NCI-H2081 (cell line): ENCODE measurements at places on chromosomes 6 and 20.
A peak's percentile ranks its signal among the peaks of the same experiment; 100 is the strongest.

DNA sequence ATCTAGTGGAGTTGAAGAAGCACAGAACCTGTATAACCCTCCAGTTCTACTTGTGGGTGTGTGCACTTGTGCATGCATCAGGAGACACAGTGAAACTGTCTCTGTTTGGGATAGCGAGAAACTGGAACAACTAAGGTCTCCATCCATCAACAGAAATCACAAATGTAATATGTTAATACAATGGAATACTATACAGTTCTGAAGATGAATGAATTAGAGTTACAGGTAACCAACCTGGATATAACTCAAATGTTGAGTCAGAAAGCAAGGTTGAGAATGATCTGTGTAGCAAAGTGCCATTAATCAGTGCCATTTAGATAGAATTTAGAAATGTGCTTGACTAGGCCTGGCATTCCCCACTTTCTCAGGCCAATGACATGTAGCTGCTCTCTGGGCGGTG lies 4.6 kb upstream of the NSFL1C start:
- no peak for DNase-seq

- no peak for DNase-seq
Measured at GRCh38 chr6:80209430-80209829, 103.0 kb downstream of the BCKDHB start.

- no peak for DNase-seq
Measured at GRCh38 chr6:30776390-30777154, 32.2 kb upstream of the IER3 start.

- no peak for DNase-seq
Measured at GRCh38 chr6:130610303-130610702, 216.9 kb upstream of the SMLR1 start.

GRCh38 chr6:17200395-17200794 lies 80.8 kb upstream of the RBM24 start:
- no peak for DNase-seq

DNA sequence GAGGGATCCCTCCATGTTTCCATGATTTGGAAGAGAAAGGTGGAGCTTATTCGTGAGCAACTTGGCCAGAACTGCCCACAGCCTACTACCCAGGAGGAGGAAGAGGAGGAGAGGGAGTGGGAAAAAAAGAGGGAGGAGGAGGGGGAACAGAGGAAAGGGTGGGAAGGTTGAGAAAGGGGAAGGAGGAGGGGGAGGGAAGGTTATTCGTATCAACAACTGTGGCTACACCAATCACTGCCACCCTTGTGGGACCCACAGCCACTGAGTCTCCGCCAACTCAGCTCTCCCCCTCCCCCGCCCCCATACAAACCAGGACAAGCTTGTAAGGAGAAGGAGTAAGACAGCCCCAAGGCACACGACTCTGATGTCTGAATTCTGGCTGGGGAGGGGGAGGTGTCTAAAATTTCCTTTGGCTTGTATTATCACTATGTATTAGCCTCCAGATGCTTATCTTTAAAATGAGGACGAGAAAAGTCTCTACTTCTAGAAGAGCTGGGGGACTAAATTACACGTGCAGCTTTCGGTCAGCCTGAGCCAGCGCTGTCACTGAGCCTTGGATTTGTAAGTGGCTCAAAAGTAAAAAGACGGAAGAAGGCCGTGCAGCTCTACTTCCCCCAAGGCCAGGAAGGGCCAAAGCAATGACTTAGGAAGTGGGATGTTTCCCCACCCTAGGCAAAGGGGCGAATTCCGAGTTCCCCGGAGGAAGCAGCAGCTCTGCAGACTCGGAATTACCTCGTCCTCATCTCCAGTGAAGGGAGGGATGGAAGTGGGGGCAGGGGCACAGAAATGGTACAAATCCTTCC lies 1.0 kb downstream of the FKBP1A start:
- no peak for DNase-seq

GRCh38 chr6:162184465-162184864 lies 543.1 kb downstream of the PRKN start:
- DNase-seq = no peak

- peak; percentile 7 for DNase-seq
Measured at GRCh38 chr6:164502833-164503232, 806.6 kb downstream of the C6orf118 start.

DNA sequence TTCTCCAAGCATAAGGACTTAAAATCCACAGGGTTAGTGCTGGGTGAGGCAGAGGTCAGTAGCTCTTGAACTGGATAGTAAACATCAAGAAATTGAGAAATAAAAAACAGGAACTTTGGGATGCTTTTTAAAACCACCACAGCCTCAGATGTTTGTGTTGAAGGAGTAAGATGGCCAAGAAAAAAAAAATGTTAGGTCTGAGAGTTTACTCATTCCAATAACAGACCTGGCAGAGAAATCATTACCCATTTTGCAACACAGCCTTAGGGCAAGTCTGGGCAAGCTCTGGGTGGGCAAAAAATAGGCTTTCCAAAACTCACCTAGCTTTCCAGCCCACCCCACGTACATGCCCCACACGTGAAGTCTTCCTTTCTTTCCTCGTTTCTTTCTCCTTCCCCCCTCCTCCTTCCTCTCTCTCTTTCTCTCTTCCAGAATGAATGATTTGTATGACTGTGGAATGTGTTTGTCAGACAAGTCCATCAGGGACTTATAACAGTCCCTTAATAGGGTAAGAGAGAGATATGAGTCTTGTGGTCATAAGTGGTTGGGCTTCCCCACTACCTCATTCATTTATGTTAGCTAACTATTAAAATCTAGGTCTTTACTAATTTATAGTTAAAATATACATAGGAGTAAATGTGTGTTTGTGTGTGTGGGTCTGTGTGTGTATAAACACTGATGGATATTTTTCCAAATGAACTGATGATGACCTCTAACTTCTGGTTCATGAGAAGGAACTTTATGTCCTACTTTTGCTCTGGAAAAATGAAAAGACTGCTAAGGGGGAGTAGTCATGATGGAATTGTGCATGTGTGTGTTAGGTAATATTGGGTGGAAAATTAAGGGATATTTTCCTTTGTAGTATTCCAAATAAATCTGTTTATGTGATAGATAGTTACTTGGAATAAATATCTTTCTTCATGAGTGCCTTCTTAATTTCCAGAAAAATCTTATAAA lies 18.0 kb upstream of the DSE start:
- no peak for DNase-seq

- DNase-seq = no peak
Measured at GRCh38 chr6:139330826-139331500, 39.2 kb upstream of the TXLNB start.

GRCh38 chr6:87922947-87923330 lies 124.7 kb upstream of the SPACA1 start:
- DNase-seq = no peak

- no peak for DNase-seq
Measured at GRCh38 chr6:158807515-158808441, 11.4 kb downstream of the EZR start.

- no peak for DNase-seq
Measured at GRCh38 chr6:150969901-150970300, 104.4 kb downstream of the MTHFD1L start.

- DNase-seq = no peak
Measured at GRCh38 chr6:20746024-20746423, 211.8 kb downstream of the CDKAL1 start.

DNA sequence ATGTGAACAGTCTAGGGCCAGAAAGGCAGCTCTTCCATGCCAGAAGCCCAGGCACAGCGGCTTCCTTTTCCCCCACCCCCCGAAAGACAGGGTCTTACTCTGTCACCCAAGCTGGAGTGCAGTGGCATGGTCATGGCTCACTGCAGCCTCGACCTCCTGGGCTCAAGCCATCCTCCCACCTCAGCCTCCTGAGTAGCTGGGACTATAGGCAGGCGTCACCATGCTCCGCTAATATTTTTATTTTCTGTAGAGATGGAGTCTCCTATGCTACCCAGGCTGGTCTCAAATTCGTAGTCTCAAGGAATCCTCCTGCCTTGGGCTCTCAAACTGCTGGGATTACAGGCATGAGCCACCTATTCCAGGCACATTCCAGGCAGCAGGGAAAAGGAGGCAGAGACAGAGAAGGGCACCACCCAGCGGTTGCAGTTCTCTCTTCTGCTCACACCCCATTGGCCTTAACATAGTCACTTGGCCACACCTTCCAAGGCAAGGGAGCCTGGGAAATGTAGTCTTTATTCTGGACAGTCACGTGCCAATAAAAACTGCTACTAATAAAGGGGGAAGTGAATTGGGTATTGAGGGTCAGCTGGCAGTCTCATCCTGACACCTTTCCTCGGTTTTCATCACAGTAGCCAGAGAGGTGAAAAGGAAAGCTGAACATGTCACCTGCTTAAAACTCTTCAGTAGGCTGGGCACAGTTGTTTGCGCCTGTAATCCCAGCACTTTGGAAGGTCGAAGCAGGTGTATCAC lies 205.9 kb downstream of the ZMYND8 start:
- DNase-seq = peak; percentile 39

- no peak for DNase-seq
Measured at GRCh38 chr6:134902074-134902861, 47.6 kb downstream of the ALDH8A1 start.

DNA sequence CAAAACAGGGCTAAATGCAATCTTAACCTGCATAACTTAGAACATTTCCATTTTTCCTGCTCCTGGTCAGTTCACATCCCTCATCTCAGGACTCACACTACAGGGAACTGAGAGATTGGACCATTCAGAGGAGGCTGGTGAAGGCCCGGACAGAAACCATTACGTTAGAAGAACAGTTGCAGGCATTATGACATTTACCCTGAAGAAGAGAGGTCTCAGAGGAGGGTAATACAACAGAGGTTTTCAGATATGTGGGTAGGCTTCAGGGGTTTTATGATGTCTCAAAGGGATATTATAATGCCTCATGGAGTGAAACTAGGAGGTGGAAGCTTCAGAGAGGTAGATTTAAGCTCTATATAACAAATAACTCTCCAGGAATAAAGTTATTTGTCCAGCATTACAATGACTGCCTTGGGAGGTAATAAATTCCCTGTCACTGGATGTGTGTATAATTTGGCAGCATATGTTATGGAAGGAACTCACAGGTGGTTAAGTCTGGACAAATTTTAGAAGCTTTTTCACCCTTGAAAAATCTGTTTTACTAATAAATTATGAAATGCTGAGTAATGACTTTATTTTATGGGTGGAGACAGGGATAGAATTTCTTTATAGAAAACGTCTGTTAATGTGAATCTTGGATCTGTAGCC lies 36.7 kb upstream of the RIPOR2 start:
- DNase-seq = peak; percentile 15

DNA sequence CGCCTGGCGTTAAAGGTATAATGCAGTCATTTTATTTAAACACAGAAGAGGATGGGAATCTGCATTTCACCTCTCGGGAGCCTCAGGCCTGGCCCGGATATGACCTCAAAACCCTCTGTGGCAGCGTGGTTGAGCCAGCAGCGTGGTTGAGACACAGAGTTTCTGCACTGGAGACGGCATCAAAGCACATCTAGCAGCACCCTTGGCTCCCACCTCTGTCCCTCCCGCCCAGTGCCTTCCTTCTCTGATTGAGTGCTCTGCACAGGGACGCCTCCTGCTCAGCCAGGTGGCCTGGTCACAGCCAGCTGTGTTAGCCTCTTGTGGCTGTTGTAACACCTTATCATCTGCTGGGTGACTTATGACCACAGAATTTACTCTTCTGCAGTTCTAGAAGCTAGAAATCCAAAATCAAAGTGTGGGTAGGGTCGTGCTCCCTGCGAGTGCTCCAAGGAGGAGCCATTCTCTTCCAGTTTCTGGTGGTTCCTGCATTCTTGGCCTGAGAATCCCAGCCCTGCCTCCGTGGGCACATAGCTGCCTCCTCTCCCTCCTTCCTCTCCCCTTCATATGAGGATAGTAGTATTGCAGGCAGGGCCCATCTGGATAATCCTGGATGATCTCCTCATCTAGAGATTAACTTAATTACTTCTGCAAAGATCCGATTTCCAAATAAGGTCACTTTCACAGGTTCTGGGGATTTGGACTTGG lies 156.7 kb downstream of the SYCP2 start:
- DNase-seq = no peak

GRCh38 chr6:111427341-111428116 lies 55.5 kb downstream of the REV3L start:
- no peak for DNase-seq

DNA sequence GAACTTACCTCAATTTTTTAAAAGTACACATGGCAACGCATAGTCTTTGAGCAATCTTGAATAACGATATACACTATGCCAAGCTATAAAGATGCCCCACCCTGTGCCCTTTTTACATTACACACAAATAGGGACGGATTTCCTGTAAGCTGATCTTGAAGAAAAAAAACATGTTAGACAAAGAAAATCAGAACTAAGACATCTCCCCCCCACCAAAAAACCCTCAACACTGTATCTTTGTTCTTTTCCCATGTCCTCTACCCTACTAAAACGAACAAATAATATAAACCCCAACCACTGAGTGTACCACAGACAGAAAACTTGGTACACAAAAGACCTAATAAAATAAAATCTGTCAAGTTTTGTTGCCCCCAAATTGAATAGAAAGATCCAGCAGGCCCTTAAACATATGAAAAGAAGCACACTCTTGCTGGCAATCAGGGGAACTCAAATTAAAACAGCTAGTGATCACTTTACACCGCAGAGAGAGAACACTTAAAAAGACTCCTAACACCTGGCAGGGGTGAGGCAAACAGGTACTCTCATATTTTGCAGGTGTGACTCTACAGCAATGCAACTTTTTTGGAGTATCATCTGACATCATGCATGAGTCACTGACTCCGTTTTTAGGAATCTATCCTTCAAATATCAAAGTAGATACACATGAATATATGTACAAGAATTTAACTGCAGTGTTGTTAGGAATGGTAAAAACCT lies 29.6 kb downstream of the BACH2 start:
- DNase-seq = no peak

DNA sequence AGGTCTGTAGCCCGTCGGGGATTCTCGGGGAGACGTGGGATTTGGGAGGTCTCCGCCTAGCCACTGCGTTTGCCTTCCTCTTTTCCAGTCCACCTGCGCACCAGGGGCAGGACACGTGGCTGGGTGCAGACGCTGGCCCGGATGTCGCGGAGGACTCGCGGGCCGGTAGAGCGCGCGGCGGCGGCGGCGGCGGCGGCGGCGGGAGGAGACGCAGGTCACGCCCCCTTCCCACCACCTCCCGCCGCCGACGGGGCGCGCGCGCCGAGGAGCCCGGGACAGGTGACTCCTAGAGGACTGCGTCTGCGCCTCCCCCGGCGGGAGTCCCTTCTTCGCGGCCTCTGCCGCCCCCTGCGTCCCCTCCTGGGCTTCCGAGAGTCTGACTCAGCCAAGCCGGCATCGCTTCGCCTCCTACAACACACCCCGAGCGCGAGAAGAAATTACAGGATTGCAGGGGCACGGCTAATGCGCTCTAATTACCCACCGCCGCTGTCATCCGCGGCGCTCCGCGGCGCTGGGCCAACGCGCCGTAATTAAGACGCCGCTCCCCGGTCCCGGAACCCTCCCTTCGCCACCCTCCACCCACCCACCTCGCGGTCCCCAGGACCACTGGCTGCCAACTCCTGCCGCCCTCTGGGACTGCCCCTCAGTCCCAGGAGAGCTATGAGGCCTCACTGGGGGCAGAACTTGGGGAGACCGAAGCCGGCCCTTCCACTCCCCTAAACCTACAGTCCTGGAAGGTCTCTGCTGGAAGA lies 124.5 kb downstream of the MRPL14 start:
- peak; percentile 61 for DNase-seq
